Lung microvascular endothelial cell (primary cell): ENCODE measurements at places on chromosomes 3 and 15. TPM values are rescaled to one million over a fixed set of nuclear protein-coding genes. Genes with fewer than 3 reads are reported as not detected.

Gene OR5H6
- not detected in 2 replicates for total RNA-seq

Gene SPTBN5
- total RNA-seq = 2.2 and 2.6 TPM in 2 replicates

Gene GPR149
- total RNA-seq = not detected in 2 replicates

Gene PLA2G4B
- total RNA-seq = 0.20 and 0.22 TPM in 2 replicates

Gene SH3GL3
- under 0.01 TPM in 1 of 2 replicates, not detected in the other for total RNA-seq
